Right ventricle myocardium inferior (tissue), 1 donor: ENCODE measurements at places on chromosomes 2 and 18.

- no peak for DNase-seq
Measured at GRCh38 chr2:190627448-190628412, 21.2 kb upstream of the NAB1 start.

- no peak for DNase-seq
Measured at GRCh38 chr2:23900541-23901322, 26.2 kb downstream of the ATAD2B start.

- no peak for DNase-seq
Measured at GRCh38 chr2:129314120-129314519, 665.3 kb upstream of the RAB6C start.

GRCh38 chr2:162926501-162926900, 87.9 kb upstream of the KCNH7 start:
- no peak for DNase-seq

DNA sequence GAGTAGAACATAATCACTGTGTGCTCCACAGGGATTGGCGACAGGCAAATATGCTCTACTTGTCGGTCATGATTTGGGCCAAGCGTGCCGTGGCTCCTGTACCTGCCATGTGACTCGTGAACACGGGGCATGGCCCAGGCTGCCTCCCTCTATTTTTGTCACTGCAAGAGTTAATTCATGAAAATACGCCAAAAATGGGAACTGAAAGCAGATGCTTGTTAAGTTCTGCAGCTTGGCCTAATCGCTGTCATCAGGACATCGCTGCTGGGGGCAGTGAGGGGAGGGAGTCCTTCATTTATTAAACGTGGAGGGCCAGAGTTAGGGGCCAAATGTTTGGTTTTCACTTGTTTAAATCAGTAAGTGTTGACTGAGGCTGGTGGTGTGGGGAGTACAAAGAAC, 177.8 kb downstream of the BCL2 start:
- DNase-seq, result no peak

DNA sequence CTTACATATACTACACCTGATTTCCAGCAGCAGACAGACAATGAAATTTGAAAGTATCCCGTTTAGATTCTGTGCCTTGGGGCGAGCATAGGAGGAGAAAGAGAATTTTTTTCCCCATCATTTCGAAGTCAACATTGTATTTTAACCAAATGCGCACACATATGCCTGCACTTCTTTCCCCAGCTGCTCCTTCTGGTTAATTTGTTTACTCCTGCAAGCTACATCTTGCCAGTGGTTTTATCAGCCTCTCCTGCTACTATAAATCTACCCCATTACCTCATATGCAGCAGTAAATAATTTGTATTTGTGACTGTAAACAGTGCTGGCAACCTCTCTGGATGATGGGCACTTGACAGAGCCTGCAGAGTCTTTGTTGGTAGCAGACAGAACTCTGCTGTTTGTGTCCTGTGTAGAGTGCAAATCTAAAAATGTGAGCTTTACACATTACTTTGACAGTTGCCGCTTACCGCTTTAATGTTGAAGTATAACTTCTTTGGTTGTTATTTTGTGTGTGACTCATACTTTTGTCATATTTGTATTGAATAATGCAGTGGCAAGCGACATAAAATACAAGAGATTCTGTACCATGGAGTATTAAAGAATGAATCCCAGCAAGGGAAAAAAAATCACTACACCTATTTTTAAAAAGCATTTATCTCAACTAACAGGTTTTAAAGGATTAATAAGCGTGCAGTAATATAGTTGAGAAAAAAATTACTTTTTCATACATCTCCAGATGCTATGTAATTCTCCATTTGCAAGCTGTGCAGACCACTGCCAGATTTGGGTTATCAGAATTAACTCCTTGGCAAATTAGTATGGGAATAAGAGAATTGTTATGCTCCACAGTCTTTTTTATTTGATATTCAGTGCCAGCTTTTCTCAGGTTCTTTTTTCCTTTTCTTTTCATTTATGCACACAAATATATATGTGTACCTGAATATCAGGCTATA, 536.8 kb downstream of the XIRP2 start:
- no peak for DNase-seq

DNA sequence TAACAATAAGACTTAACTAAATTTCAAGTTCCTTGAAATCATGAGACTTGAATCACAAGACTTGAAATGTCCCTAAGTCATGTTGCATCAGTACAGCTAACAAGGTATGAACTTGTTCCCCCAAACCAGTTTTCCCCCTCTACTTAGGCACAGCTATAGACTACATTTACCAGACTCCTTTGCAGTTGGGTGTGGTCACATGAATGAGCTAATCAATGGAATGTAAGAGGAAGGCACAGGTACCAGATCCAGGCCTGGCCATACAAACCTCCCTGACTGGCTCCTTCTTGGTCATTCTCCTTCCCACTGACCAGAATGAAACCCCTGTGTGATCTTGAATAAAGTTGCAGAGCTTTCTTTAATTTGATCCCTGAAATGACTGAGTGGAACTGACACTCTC, 77.8 kb downstream of the DNER start:
- no peak for DNase-seq

DNA sequence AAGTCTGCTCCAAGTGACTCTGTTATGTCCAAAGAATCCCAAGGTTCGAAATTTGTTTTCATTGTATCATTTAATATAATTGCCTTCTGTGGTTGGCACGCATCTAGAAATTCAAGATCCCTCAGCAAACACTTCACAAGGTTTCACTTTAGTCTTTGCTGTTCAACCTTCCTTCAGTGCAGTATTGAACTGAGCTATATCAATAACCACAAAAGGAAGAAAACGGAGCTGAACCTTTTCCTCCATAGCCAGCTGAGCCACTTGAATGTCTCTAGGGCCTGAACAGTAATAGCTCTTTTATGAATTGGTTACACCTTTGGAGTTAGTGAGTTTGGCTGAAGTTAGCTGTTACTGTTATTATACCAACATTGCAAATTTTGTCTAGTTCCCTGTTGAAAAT, 357.7 kb upstream of the HNRNPA3 start:
- no peak for DNase-seq

- DNase-seq, result no peak
Measured at GRCh38 chr2:28463893-28464292, 32.0 kb upstream of the PLB1 start.

GRCh38 chr2:235908826-235909225, 259.4 kb downstream of the GBX2 start:
- DNase-seq, result no peak

DNA sequence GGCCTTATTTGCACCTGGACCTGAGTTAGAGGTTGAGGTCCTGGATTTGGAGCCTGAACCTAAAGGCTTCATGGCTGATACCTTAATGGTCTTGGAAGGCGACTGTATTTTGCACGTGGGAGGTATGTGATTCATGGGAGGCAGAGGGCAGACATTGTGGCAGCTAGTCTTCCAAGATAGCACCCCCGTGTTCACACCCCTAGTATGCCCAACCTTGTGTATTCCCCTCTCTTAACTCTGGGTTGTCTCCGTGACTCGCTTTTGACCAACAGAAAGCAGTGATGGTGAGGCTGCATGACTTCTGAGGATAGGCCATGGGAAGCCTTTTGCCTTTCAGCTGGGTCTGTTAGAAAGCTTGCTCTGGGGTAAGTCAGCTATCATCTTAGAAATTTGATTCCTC, 45.8 kb upstream of the HAAO start:
- DNase-seq, result no peak
